ENCODE measurements at places on chromosomes 13 and 19.

GRCh38 chr19:39498798-39499642 is at the start of gene DLL3:
Gene DLL3, plus strand, starts transcription at chr19:39498947. Its CDS starts 28 bp downstream, at chr19:39498975.
- DNase-seq = no peak

- no peak for DNase-seq
These were observed 90.0 kb downstream of the TEX29 start for GRCh38 chr13:111410232-111411021.

GRCh38 chr19:5123646-5124045 is 154.7 kb downstream of the KDM4B start:
- DNase-seq = no peak

- no peak for DNase-seq
These were observed 4.1 kb downstream of the IL27RA start for GRCh38 chr19:14035706-14036105.

DNA sequence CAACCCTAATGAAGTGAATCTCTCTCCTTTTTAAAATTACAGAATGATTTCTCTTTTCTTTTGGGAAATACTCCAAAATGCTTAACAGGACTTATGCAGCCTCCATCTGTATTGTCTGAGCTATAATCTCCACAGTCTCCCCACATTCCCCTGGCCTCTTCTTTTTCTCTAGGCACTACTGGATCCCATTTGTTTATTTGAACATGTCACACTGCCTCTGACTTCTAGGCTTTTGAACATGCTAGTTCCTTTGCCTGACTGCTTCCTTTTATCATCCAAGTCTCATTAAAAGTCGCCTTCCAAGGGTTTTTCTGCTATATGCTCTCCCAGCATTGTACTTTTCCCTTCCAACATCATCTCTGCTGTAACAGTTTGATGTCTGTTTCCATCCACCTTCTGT is 548.7 kb downstream of the PCDH9 start:
- DNase-seq = no peak
